ENCODE measurements at places on chromosomes 2 and 18. TPM values are rescaled to one million over a fixed set of nuclear protein-coding genes. Genes with fewer than 3 reads are reported as not detected.

The APCDD1 gene
- 42.2 TPM for total RNA-seq

The KCNJ3 gene
- not detected for total RNA-seq

The GAL3ST2 gene
- total RNA-seq, result not detected

The SCLY gene
- 8.9 TPM for total RNA-seq

The SLC40A1 gene
- 11.8 TPM for total RNA-seq

The STON1 gene
- 2.4 TPM for total RNA-seq

The PLB1 gene
- total RNA-seq, result 1.6 TPM

The PSMA8 gene
- not detected for total RNA-seq

The ARHGEF33 gene
- total RNA-seq, result not detected

The SLC19A3 gene
- 1.5 TPM for total RNA-seq

All from esophagus mucosa (tissue), 1 donor.